ENCODE measurements at places on chromosomes 5 and 9. TPM values are rescaled to one million over a fixed set of nuclear protein-coding genes. Genes with fewer than 3 reads are reported as not detected.

The TMEM252 gene
- not detected for total RNA-seq

The POLR1E gene
- 67.5 TPM for total RNA-seq

The IL3 gene
- total RNA-seq = not detected

The TAF11L6 gene
- total RNA-seq = not detected

The FBLL1 gene
- total RNA-seq = 0.18 TPM

The BARHL1 gene
- not detected for total RNA-seq

The S100Z gene
- total RNA-seq = not detected

The ARL14EPL gene
- not detected for total RNA-seq

The FUBP3 gene
- 32.3 TPM for total RNA-seq

The CYLC2 gene
- not detected for total RNA-seq

GRCh38 chr9:125487842-125488241 is 219.2 kb downstream of the MAPKAP1 start:
- DNase-seq = no peak

- DNase-seq = no peak
These were observed 49.6 kb upstream of the ADAMTS19 start for GRCh38 chr5:129410488-129410887.

DNA sequence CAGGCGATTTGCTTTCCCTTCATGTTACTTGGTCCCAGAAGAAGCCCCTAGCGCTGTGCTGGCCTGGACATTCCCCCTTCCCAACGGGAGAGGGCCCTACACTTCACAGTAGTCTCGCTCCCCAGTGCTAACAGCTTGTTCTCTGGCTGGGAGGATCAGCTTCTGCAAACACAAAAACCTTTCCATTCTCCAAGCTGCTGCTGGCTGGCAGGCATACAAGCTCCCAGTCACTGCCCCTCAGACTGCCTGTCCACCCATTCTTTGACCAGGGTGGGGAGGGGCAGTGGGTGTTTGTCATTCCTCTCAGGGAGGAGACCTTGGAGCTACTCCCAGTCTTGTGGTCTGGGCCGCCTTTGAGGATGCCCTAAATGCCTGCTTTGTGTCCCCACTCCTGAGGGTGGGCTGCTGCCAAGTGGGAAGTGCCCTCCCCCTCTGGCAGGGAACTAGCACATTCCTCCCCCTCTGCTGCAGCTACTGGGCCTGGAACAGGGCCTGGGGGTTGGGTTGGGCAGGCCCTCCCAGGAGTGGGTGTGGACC is 20.8 kb downstream of the ENHO start:
- DNase-seq = peak; percentile 27

GRCh38 chr9:6978591-6978990 is 220.8 kb downstream of the KDM4C start:
- DNase-seq = peak; percentile 8

- no peak for DNase-seq
These were observed 176.2 kb downstream of the SMC2 start for GRCh38 chr9:104269996-104270963.

GRCh38 chr9:107112707-107113243 is 170.3 kb upstream of the RAD23B start:
- no peak for DNase-seq

GRCh38 chr5:40689438-40689837 is 9.7 kb downstream of the PTGER4 start:
- peak; percentile 98 for DNase-seq

DNA sequence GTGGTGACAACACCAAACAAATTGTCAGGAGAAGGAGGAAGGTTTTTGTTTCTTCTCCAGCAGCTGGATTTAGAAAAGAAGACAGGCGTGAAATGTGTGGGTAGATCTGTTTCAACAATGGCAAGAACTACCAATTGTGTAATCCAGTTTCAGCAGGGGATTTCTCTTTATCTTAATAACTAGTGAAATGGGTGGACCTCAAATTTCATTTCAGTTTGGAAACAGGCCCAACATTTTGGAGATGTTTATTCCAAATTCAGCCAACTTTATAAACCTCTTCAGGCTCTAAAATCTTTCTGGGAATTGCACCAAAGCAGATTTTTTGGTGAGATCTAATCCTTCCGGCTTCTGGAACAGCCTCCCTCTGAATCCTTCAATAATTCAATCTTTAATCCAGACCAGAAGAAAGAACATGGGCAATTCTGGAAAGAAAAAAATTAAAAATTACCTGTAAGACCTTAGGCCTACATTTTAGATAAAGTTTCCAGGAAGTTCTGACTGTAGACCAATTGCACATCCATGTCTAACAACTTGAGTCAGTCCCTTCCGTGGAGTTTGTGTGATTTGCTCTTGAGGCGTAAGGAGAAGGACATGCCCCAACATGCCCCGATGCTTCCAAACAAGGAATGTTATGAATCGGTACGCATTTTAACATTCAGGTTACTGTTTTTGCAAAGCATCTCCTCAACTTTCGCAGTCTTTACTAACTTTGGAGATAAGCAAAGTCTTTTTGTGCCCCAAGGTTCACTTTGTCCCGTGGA is 423.6 kb downstream of the IRX1 start:
- DNase-seq = no peak

DNA sequence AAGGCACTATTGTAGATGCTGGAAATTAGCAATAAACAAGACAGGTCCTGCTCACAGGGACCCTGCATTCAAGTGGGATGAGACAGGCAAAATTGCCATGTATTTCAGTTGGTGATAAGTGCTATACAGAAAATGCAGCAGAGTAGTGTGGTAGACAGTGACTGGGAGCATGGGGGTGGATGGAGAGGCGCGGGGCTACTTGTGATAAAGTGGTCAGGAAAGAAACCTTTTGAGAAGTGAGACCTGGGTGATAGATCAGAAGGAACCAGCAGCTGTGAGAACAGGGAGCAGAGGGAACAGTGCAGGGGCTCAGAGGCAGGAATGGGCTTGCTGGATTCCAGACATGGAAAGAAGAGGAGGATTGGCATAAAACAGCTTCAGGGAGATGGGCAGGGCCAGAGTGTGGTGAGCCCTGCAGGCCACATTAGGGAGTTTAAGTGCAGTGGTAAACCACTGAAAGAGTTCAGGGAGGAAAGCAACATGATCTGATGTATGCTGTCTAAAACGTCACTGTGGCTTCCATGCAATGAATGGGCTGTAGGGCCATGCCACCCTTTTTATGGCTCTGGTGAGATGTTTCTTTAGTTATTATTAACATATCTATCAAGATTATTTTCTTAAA is 7.3 kb downstream of the CRHBP start:
- no peak for DNase-seq

DNA sequence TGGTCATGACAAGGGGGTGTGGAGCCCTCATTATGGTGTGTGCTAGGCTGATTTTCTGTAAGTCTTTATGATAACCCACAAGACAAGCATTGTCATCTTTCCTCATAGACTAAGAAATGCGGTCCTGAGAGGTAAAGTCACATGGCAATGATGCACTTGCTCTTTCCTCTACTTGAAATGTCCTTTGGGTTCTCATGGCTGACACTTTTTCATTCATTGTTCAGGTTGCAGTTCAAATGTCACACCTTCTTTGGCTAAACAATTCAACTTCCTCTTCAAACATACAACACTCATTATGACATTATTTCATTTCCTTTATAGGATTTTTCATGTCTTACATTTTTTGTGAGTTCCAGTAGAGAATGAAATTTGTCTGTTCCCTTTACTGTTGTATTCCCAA is 323.6 kb upstream of the PRR16 start:
- DNase-seq = no peak

DNA sequence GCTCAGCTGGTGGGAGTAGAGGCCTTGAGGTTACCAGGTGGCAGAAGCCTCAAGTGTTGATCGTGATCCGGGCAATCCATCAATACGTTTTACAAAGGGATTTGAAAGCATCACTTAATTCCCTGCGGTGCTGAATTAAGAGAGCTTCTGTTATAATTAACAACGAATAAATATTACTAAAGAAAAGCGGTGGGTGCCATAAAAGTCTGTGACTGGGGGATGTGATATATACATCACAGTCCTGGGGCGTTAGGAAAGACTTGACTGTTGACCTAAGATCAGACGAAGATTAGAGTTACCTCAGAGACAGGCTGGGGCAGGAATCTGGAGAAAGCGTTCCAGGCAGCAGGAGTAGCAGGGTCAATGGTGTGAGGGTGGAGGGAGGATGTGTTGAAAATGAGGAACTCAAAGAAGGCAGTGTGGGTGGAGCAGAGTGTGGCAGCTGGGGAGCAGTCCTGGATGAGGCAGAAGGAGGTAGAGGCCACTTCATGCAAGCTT is 6.7 kb upstream of the C5orf63 start:
- DNase-seq = no peak

GRCh38 chr9:36765468-36766341 is 193.0 kb downstream of the MELK start:
- DNase-seq = peak; percentile 35

GRCh38 chr9:86079865-86080469 is 19.4 kb downstream of the GOLM1 start:
- no peak for DNase-seq

DNA sequence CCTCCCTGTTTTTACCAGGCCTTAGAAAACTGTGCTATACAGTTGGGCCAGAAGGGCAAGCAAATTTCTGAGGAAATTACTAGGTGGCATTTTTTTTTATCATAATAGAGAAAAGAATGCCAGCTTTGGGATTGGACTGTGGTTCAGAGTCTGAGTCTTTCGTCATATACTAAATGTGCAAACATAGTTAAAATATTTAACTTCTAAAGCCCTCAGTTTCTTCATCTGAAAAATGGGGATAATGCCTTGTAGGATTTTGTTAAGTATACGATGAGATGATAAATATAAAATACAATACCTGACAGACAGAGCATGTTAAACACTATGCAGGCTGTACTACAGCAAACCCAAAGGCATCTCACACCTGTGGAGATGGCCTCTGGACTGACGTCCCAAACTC is 87.3 kb upstream of the GRHPR start:
- DNase-seq = no peak

GRCh38 chr5:42718591-42718990 is 38.0 kb upstream of the CCDC152 start:
- no peak for DNase-seq

GRCh38 chr9:92714787-92715487 is 45.0 kb upstream of the IPPK start:
- no peak for DNase-seq

DNA sequence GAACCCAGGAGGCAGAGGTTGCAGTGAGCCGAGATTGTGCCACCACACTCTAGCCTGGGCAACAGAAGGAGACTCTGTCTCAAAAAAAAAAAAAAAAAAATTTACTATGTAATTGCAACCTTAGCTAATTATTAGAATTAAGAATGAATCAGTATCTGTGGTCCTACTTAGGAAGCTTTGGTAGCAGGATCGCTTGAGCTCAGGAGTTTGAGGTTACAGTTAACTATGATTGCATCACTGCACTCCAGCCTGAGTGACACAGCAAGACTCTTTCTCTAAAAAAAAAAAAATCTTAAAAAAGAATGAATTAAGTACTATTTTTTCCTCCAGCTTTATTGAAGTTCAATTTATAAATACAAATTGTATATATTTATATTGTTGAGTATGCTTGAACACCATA is 16.7 kb downstream of the NDUFAF2 start:
- DNase-seq = peak; percentile 61

DNA sequence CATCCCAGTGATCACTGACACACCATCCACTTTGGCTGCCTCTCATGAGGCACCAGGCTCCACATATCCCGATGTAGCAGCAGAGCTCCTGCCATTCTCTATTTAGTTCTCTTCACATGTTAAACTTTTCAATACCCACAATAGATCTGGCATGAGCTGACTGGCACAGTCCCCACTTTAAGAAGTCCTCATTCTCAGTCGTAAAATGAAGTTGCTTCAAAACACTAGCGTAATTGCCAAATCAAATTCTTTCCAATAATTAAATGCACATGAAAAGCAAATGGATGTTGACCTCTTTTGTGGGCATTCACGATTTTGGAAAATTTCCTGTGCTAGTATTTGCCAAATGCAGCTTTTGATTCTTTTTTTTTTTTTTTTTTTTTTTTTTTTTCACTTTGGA is 32.4 kb downstream of the HAPLN1 start:
- DNase-seq = no peak

DNA sequence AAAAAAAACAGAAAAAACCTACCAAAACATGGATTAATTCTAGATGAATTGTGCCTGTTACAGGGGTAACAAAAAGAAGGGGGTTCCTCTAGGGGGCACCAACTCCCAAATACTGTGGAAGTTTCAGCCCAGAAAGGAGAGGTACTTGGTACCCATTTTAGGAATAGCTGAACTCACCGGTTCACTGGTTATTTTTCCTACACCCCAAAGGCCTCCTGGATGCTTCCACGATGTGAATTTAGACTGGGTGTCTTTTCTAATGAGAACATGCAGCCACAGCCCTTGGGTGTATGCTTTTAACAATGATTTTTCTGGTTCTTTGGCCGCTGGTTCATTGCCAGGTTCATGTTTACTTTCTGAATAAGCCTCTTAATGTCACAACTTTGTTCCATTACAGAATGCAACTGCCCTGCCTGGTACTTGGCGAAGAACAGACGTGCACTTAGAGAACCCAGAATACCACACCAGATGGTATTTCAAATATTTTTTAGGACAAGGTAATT is 46.7 kb downstream of the GARNL3 start:
- DNase-seq = peak; percentile 36

DNA sequence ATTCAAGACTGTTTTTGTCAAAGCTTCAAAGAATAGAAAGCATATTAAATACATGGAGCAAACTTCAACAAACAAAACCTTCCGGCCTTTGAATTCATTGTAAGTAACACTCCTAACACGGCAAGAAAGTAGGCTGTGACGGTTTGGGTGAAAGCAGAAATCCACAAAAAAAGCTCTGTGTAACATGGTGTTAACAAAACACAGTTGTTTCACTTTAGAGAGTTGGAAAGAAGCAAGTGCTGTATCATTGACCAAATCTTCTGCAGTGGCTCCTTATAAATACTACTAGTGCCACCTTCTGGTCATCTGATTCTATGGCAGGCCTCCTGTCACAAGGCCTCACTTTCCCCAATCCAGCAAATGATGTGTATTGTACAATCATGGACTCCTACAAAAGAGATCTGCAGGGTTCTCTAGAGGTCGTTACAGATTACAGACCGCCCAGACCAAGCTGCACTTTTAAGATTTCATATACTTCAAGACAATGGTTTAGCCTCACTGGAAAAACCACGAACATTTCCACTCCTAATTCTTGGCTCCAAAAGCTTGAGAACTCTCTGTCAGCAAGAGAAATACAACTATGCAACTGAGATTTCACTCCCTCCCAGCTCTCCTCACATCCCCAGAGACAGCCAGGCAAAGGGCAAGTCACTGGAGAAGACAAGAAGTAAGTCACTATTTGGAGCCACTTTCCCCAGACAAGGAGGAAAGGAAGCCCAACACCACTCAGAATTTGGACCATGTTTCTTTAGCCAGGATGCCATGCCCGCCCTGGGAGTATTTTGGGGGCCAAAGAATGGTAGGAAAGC is 196.2 kb downstream of the DTWD2 start:
- DNase-seq = peak; percentile 75

DNA sequence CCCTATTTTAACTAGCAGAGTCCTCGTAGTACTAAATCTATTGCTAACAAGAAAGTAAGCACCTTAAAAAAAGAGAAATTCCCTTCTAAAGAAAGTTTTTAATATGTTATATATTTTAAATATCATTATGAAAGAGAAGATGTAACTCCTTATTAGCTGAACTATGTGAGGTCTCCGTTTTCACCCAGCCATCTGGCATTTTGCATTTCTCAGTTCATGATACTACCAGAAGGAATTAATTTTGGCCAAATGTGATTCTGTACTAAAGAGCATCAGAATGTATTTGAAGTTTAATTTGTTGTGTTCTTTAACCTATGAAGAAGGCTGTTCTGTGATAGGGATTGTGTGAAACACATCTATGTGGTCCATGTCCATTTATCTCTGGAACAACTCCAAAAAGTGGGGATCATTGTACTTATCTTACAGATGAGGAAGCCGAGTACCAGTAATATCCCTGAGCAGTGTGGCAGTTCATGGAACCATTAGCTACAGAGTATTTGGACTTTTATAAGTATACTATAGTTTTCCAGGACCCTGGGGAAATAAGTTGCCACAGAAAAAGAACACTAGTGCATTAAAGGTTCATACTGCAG is 29.8 kb downstream of the TNFAIP8 start:
- no peak for DNase-seq

Measured in IMR-90 (cell line).